ENCODE measurements at places on chromosomes 5 and 9.

- no peak for DNase-seq
Observed at GRCh38 chr9:97969014-97969413, 14.1 kb upstream of the ANP32B start.

GRCh38 chr9:27572061-27572460, 1.2 kb downstream of the C9orf72 start:
- DNase-seq = no peak

DNA sequence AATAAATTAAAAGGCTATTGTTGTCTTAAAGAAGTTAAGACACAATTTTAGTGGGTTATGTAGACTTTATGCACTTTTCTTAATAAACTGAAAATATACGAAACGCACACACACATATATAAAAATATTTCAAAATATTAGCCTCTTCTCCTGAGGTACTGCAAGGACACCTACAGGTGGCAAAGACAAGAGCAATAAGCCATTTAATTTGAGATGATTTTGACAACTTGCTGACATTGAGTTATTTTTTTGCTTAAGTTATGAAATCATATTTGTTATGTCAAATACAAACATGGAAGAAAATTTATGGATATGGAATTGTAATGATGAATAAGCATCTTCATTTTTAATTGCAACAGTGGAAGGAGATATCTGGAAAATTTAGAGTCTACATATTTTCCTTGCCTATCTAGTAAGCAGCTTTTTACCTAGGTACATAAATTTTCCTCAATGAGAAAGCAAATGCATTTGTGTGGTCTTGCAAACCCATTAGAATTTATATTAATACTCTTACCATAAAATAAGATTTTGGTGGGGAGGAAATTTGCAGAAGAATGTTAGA, 301.6 kb downstream of the ISL1 start:
- no peak for DNase-seq

DNA sequence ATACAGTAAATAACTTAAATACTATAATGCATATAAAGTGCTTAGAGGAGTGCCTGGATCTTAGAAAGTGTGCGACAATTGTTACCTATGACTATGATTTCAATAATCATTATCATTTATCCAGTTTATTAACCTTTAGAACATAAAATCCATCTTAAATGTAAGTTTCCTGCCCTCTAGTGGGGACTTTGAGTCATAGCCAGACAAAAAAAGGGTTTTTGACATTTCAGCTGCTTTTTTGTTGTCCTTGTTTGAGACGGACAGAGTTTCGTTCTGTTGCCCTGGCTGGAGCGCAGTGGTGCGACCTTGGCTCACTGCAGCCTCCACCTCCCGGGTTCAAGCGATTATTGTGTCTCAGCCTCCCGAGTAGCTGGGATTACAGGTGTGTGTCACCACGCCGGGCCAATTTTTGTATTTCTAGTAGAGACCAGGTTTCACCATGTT, 9.7 kb upstream of the C9orf152 start:
- DNase-seq = no peak

GRCh38 chr9:123468541-123468940, 112.5 kb downstream of the CRB2 start:
- no peak for DNase-seq

DNA sequence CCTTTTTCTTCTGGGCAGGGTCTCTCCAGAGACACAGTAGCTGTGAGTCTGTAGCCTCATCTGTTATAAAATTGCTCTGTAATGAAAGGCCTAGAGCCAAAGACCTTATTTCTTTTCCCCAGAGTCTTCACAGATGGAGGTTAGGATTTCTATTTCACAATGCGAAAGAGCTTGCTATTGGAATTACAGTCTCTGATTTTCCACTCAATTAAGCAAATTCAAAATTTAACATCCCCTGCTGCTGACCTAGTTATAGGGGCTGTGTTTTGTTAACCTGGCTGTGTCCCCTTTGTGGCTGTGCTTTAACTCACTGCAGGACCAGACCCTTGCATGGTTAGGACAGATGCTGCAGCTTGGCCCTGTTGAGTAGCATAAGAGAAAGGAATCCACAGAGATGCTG, 190.3 kb upstream of the NMUR2 start:
- no peak for DNase-seq

DNA sequence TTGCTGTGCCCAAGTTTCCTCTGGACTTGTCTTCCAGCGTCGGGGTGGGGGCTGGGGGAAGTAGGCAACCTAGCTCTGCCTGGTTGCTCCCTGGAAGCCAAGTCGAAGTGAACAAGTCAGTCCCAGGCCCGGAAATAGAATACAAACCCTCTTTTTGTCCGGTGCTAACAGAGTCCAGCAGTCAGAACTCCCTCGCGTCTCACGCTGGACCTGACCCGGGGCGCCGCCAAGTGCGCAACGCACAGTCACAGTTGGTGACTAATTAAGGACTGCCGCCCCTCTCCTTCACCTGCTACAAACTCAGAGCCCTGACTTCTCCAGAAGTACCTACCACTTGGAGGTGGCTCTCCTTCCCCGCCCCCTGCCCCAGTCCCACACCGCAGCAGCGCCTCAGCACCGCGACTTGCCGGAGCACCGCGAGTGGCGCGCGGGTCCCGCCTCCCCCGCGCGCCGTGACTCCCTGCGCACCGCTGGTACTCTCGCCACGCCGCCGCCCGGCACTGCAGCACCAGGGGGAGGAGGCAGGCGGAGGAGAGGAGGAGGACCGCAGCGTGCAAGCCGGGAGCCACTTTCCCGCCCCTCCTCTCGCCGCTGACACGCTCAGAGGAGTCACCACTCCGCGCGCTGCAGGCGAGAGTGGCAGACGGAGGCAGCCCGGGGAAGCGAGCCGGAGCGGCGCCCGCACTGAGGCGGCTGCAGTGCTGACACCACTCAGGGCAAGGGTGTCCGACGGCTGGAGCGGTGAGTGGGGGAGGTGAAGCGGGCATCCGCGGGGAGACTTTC, at the start of gene SV2C:
TSS of gene SV2C (plus strand) at position 612 of the 783 bp plus-strand sequence. CDS start 48,368 bp downstream, outside the sequence.
- no peak for DNase-seq

- DNase-seq = no peak
Observed at GRCh38 chr5:88183255-88183654, 85.4 kb downstream of the TMEM161B start.

DNA sequence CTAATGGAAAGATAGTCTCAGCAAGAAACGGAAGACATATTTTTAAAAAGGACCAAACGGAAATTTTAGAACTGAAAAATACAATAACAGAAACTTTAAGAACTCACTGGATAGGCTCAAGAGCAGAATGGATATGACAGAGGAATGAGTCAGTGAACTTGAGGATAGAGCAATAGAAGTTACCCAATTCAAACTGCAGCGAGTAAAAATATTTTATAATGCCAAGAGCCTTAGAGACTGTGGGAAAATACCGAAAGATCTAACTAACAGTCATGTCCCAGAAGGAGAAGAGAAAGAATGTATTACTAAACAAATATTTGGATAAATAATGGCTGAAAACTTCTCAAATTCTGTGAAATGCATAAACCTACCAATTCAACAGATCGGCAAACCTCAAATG, 40.8 kb downstream of the ADAMTS2 start:
- no peak for DNase-seq

DNA sequence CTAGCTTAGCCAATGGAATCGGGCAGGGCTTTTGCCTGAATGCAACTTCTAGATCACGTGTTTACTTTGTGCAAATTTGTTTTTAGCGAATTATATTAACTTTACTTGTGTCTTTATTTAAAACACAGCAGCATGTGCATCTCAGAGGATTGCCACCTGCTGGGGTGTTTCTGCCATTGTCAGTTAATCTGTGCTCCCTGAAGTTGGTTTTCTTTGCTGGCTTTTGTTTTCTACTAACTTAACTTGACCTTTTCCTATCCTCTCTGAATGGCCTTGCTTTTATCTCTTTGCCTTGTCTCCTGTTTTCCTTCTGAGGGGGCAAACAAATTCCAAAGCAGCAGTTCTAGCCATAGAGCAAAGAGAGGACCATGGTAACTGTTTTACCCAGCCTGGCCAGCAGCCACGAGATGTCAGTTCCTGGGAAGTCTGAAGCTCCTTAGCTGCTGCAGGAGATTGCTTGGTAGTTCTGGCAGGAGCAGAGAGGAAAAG, 67.6 kb downstream of the ARHGEF28 start:
- no peak for DNase-seq

DNA sequence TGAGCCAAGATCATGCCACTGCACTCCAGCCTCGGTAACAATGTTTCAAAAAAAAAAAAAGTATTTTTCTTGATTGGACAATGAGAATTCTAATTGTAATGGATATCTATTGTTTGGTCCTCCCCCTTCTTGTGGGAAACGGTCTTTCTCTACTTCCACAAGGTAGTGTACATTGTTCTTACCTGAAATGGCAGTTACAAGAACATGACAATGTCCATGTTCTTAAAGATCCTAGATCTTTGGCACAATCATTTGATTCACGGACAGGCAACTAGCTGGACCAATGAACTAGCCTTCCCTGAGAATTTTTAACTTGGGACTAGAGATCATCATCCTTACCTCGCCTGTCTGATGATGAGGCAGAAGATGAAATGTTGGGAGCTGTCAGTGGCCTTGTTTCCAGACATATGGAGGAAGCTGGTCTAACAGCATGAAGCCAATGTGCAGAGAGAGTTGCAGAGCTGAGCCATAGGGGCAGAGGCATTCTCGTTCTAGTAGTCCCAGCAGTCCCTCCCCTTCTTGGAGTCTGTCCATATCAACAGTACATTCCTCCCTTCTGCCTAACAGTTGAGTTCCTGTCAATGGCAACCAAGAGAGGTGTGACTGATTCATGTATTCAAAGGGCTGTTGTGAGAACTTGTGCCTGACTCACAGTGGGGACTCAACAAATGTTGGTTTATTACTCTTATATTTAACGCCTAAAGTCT, 2.1 kb upstream of the MARCHF6 start:
- no peak for DNase-seq

- DNase-seq = no peak
Observed at GRCh38 chr9:122812736-122813135, 12.8 kb downstream of the OR1K1 start.

- no peak for DNase-seq
Observed at GRCh38 chr5:9067154-9067553, 478.7 kb downstream of the SEMA5A start.

GRCh38 chr9:136655536-136656182, 7.1 kb upstream of the EGFL7 start:
- no peak for DNase-seq

DNA sequence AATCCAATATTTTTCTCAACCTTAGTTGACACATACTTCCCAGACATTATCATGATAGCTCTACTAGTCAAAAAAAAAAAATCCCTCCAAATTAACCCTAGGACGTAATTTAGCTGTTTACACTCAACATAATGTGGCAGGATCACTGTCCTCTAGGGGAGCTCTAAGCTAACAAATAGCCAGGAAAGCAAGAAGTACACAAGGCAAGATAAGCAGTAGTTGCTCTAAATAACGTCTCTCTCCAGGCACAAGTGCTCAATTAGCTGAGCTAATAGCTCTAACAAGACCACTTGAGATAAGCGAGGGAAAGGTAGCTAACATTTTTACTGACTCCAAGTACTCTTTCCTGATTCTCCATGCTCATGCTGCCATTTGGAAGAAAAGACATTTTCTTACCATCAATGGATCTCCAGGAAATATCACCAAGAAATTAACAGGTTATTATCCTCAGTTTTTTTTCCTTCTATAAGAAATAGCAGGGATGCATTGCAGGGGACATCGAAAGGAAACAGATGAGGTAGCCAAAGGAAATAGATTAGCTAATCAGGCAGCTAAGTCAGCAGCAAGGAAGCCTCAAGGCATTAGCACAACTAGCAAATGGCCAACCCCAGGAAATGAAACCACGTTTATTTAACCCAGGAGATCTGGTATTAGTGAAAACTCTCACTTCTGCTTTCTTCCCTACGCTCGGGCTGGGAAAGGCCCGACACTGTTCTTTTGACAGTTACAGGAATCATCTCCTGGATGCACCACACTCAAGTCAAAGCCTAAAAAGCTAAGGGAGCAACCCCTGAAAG, 614.1 kb downstream of the PTPRD start:
- no peak for DNase-seq

DNA sequence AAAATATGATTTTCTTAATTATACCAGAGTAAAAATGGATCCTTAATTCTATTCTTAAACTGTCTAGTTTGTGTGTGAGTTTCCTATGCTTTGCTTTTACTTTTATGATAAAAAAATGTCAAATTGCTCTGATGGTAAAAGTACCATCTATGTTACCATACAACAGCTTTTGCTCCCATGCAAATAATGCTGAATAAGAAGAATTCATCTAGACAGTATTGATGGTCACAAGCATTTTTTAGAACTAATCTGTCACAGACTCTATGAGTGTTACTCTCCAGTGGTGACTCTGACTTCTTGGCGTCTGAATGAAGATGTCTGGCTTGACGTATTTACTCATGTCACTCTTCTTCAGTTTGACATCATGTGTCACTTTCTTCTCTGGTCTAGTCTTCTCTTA, 608.1 kb upstream of the RORB start:
- DNase-seq = no peak

DNA sequence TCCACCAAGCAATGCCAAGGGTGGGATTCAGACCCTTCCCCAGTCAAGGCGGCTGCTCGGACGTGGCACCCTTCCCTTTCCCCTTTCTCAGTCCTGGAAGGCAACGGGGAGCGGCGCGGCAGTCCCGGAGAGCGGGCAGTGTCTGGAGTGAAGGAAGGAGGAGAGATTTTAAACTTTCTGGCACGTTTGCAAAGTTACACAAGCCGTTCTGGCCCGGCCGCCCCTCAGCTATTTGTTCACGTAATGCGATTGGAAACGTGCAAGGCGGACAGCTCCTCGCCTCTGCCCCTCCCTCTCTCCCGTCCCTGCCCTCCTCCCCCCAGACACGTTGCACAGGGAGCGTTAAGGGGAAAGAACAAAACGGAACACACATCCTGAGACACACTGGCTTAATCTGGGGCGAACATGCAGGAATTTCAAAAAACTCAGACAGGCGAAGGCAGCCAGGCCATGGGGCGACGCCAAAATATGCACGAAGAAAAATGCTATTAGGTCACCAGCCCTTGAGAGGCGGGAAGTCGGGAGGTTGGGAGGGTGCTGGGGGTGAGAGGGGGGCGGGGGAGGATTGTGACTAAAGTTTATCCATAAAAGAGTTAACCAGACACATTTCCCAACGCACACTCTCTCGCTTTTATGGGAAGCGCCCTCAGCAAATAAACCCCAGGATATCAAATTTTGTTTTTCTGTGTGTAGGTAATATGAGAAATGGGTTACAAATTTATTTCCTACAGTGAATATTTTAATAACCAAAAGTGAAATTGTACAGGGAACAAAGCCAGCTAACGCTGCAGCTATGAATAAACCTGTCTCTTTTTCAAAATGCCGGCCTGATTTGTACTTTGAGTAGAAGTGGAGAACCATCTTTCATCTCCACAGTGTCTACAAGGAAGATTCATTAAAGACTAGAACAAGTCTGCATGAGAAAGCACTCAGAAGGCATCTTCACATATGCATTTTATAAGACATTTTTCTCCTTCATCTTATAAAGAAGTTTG, at the start of gene LOX:
TSS of gene LOX (minus strand) at position 144 of the 995 bp plus-strand sequence. CDS start 274 bp downstream, outside the sequence.
- no peak for DNase-seq

Measured in effector CD4-positive, alpha-beta T cell (primary cell).